ENCODE measurements at places on chromosomes 7 and 10.

DNA sequence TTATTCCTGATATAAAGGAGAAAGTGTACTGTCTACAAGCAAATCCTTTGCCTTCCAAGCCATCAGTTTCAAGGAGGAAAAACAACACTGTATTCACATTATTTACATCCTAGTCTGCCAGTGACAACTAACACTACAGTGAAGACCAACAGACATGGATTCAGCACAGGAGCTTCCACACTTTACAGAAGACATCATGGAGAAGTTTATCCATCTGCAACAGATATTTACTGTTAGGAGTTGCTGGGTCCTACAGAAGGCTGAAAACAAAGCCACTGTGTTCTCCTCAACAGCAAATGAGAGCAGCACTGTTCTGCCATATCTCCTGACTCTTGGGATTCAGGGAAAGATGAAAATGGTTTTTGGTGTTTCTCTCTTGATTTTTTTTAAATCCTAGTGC lies 31.9 kb downstream of the NAPEPLD start:
- no peak for DNase-seq

DNA sequence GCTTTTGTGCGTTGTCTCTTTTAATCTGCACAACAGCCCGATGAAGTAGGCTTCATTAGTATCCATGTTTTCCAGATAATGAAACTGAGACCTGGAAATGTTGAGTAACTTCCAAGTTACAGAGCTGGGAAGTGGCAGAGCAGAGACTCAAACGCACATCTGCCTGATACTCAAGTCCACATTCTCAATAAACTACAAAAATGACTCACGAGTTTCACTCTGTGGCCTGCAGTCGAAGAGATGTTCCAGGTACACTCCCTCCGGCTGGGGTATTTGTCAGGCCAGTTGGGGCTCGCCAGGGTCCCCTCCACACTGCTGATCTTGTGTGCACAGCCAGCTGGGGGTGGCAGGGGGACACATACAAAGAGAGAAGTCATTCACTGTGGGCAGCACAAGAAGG lies 17.7 kb upstream of the OPALIN start:
- no peak for DNase-seq

GRCh38 chr10:107013258-107014006 lies 151.1 kb downstream of the SORCS1 start:
- DNase-seq = no peak

DNA sequence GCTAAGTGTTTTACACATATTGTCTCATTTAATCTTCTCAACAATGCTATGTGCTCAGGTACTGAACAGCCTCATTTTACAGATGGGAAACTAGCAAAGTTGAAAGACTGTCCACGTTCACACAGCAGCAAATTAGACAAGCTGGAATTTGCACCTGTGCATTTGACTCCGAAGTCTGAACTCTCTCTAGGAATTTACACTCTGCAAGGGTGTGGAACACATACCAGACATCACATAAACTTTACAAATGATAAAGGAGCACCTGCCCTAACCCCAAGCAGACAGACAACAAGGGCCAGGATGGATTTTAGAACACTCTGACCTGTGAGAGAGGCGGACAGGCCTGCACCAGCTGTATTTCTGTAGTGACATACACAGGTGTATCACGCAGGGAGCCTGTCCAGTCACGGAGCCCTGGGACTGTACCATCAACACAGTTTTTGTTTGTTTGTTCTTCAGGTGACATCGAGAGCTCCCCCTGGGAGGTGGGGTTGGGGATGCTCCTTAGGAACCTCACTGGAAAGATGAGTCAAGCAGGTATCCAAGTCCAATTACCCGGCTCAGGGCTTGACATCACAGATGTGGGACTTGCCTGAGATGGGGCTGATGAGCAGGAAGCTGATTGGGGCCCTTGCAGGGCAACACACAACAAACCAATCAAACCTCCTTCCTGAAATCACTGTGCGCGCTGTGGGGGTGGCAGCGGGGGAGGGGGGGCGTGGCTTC lies 31.0 kb downstream of the MKI67 start:
- peak; percentile 69 for DNase-seq

GRCh38 chr10:127349737-127350136 lies 153.3 kb upstream of the INSYN2A start:
- peak; percentile 13 for DNase-seq
